ENCODE measurements at places on chromosomes 16 and 17.

DNA sequence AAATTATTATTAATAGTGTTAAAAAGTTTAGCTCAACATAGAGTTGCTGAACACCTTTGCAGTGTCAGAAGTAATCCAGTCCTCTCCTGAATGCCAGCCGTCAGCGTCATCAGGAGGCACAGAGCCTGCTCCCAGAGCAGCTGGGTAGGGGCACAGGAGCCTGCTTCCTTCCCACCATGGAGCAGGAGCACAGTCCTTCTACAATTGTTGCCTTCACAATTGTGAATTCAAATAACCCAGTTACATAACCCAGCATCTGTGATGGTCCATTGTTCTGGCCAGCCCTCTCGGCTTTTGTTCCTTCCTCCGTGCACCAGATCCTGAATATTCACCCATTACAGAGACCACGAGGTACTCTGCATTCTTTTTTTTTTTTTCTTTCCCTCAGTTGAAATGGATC is 393.9 kb upstream of the MAF start:
- no peak for DNase-seq

- DNase-seq: no peak
These were observed 658 bp downstream of the CACNG4 start for GRCh38 chr17:66964930-66965800.

GRCh38 chr16:54694651-54695050 is 236.0 kb upstream of the IRX5 start:
- no peak for DNase-seq

DNA sequence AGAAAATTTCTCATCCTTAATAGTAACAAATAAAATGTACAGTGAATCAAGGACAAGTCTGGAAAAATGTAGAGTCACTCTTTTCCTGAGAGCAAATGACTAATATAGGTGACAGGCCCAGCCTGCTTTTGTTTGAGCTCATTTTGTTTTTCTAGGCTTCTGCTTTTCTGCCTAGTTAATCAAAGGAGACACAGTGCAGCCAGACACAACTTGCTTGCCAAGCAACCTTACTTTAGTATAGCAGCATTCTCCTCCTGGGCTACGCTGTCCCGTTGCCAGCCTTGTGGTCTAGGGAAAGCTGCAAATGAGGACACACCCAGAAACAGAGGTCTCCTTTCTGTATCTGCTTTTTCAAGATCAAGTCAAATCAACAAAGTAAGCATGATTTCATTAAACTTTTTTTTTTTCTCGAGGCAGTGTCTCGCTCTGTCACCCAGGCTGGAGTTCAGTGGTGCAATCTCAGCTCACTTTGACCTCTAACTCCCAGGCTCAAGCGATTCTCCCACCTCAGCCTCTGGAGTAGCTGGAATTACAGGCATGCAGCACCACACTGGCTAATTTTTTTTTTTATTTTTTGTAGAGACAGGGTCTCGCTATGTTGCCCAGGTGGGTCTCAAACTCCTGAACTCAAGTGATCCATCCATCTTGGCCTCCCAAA is 17.2 kb downstream of the GINS3 start:
- peak; percentile 85 for DNase-seq

DNA sequence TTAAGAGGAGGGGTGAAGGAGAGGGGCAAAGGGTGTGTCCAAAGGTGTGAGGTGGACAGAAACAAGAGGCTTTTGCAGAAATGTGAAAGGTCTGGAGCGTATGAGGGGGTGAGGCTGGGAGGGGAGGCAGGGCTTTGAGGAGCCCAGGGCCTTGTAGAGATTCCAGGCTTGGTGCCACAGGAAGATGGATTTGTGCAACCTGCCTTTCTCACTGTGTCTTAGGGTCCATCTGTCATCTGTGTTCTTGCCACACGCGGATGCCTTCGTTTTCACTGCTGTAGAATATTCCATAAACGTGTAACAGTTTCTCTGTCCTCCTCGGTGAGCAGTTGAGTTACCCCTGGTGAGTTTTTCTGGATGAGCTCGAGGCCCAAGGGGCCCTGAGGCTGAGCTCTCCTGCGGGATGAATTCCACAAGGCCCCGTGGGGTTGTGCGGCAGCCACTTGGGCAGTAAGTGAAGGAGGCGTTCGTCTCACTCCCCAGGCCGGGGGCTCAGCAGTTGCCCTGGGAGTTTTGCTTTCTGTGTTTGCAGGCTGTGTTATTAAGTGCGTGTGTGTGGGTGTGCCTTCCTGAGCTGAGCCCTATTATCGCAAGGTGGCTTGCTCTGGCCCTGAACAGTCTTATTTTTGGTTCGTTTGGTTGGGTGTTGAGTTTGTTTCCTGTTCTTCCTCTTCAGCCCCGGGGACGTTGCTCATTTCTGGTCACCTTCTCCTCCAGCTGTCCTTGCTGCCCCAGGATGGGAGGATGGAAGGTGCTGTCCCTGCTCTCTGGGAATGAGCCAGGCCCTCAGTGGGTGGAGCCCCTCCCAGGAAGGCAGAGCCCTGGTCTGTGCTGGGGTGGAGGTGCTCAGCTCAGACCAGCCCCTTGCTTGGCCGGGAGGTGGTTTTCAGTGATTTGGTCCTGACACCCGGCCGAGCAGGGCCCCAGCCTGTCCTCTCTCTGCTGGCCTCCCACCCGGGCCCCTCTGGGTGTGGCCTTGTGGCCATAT is 28.4 kb downstream of the BAIAP2 start:
- DNase-seq: no peak

DNA sequence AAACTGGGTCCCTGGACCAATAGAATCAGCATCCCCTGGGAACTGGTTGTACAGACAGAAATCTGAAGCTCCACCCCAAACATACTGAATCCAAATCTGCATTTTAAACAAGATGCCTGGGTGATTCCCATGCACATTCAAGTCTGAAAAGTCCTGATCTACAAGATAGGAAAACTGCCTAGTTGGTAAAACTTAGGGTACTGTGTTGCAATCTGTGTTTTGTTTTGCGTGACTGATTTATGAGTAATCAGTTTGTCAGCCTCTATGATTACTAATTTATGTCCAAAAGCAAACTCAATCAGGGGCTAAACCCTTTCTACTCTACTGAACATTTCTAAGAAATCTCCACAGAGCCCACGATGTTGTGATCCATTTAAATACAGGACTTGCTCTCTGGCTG is 103.8 kb downstream of the YPEL2 start:
- peak; percentile 62 for DNase-seq

DNA sequence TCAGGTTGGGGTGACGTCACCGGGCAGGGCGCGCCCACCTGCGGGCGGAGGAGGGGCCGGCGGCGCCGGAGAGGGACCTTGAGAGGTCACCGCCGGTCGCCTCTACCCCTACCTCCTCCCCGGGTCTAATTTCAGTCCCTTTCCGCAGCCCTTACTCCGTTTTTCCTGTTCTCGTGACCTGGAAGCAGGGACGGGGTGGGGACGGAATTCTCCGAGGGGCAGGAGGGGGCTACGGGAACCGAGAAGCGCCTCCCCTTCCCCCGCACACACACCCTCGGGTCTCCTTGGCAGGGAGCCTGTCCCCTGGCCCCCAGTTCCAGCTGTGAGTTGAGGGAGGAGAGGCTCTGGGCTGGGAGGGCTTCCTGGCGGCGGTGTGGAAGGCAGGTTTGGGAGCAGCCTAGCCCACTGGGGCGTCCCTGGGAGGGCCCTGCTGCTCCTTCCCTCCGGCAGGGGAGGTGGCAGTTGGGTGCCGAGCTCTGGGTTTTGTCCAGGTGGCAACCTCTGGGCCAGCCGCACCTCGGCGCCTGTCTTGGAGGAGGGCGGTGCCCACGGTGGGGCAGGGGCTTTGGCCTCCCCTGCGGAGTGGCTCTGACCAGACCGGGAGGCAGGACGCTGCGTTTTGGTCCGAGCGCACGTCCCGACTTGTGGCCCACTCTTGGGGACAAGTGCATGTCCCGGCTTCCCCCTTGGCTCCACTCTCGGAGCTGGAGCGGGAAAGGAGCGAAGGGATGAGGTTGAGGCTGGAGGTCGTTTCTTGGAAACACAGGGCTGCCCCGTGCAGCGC is 773 bp downstream of the SYNGR3 start:
- DNase-seq: no peak
